NCI-H2107 (cell line): ENCODE measurements at places on chromosomes 5 and 9.

DNA sequence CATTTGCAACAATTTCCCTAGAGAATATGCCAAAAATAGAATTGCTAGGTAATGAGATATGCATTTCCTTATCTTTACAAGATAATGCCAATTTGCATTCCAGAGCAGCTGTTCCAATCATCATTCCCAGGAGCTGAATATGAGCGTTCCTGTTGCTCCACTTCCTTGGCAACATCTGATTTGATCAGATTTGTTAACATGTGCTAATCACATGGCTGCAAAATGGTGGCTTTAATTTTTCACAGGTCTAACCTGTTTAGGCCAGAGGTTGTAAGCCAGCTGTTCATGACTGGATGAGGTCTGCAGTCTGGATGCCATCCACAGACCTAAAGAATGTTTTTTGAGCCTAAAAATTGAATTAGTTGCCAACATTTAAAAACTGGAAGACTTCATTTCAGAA, 220.7 kb upstream of the IL12B start:
- no peak for DNase-seq

DNA sequence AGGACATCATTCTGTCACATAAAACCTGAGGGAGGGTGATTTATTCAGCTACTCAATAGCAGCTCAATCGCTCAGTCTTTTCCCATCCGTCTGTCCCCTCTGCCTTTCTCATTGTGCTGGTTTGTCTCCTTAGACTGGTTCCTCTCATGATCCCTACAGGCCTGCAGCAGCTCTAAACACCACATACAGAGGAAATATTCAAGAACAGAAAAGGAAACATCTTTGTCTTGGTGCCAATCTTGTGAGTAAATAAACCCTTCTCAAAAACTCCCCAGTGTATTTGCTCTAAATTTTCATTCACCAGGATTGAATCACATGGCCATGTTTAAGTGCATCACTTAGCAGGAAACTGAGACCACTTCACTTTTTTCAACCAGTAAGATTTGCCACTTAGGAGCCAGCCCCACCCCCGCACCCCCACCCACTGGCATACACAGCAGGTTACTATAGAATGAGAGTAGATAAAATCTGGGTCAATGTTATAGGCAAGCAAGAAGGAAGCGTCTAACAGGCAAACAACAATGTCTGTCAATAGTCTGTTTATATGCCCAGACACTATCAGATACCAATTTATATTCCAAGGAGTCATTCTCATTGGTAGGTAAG, 895.5 kb upstream of the DMAC1 start:
- DNase-seq, result peak; percentile 37

DNA sequence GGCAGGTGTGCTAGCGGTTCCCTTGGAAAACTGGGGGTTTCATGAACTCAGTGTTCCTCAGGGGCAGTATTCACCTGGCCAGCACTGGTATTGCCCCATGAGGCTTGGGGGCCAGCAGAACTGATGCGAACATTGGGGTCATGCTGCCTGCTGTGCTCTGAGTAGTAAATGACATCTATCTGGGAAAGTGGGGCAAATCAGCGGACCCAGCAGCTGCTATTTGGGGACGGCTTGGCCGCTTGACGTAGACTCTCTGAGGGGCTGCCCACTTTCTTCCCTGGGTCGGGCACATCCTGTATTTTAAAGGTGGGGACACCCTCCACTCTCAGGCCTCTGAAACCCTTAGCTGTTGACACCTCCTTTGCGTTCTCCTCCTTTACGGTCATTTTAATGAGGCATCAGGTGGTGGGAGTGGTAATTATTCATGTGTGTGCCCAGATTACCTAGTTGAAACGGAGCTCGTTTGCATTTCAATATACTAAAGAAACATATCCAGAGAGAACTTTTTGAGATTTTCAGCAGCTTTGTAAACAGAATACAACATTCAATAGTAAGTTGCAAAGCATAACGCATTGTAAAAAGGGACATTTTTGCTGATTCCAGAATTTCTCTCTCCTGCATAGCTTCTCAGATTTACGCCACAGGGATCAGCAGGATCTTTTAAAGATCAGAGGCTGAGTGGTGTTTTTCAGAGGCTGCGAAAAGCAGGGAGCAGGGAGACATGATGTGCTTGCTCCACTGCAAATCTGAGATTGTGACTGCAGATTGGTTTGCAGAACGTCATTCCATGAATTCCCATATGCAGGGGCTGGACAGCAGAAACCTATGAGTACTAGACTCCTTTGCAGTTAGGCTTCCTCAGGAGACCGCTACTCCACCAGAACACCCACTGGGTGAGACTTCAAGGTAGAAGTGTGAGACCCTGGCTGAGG, 56.8 kb upstream of the ZFR start:
- DNase-seq, result no peak

GRCh38 chr5:180533845-180534244, 39.7 kb downstream of the CNOT6 start:
- no peak for DNase-seq

DNA sequence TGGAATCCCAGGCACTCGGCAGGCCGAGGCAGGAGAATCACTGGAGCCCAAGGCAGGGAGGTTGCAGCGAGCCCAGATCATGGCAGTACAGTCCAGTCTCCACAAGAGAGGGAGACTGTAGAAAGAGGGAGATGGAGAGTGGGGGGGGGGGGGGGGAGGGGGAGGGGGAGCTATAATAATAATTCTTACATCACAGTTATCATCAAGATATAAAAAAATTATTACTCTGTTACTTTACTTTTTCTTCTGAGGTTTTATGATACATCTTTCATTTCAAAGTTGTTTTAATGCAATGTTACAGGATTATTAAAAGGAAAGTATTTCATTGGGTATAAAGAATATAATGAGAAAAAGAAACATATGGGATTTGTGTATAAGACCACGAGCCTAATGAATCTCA, 17.8 kb upstream of the RAB3C start:
- no peak for DNase-seq

GRCh38 chr5:107566986-107567385, 103.8 kb downstream of the EFNA5 start:
- no peak for DNase-seq

DNA sequence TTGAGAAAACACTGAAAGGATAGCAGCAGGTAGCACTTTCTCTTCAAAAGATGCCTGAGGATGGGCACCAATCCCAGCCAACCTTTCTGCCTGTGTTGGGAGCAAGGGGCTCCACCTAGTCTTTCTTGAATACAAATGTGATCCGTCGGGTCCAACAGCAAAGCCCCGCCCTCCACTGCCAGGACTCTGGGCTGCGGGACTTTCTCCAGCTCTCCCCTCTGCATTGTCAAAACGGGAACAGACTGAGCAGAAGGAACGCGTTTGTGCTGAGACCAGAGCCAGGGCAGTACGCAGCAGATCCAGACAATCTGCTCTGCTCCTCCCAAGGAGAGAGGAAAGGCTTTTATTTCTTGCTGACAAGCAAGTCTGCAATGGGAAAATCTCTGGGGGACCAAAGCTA, 139.7 kb downstream of the SEC61B start:
- DNase-seq, result no peak

DNA sequence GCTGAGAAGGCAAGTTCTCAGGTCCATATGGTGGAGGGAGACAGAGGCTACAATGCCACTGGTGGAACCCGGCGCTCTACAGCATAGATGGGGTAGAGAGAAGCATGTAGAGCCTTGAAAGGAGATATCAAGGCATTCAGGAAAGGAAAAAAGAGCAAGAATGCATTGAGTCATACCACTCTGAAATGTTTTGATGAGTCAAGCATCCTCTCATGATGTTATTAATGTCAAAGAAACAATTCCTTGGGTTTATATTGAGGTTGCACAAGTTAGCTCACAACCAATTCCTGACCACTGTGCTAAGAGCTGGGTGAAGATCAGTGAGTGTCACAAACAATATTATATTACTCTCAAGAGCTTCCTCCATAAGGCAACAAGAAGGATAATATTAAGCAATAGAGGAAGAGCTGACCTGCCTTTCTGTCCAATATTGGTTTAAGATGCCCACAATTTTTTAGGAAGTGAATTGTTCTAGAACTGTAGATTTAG, 178.0 kb downstream of the RFK start:
- no peak for DNase-seq

DNA sequence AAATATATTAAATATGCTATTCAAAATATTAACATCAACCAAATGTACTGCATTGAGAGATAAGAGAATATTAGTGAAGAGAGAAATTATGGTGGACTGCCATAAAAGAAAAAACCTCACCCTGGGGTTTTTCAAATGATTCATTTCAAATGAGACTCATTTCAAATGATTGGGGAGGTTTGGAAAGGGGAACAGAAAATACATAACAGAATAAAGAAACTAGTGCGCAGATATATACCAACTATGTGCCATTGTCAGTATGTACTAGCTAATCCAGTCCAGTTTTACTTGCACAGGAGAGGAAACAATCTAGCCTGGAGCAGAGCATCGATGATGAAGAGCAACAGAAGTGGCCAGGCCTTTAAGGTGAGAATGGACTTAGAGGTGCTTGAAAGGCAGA, 651.6 kb upstream of the RORB start:
- no peak for DNase-seq

- no peak for DNase-seq
These were observed 44.2 kb downstream of the NACC2 start for GRCh38 chr9:136050701-136051452.

GRCh38 chr5:118889165-118889564, 99.2 kb downstream of the DTWD2 start:
- DNase-seq, result no peak

DNA sequence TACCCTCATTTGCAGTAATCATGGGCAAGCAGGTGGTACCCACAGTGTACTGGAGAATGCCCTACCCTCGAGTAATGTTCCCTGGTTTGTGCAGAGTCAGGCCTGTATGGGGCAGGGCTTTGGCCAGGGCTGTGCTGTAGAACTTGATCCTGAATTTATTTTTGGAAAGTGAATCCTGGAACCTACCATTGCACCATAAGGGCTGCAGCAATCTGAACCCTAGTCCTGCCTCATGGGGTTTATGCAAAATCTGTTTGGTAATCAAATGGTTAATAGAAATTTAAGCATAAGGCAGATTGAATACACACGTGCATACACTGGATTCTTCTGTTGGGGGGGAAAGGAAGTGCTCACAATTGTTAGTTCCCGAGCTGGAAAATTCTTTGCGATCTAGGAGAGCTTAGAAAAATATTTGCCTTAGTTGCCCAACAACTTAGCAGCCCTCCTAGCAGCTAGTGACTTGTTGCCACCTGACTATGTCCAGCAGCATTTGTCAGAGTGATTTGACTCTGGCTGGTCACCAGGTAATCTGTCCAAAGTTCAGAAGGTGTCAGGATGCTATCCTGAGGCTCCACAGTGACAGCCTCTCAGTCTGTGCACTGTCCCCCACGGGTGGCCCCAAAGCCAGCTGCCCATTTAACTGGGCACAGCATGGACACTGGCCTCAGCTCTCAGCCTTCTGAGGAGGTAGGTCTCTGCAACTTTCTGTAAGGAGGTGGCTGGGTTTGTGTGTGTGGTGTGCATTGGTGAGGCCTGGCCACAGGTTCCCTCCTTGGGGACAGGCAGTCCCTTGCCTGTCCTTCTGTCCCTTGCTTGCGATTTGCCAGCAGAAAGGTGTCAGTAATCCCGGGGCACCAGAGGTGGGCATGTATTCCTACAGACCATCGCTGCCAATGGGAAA, 8.3 kb downstream of the MVB12B start:
- DNase-seq, result no peak

DNA sequence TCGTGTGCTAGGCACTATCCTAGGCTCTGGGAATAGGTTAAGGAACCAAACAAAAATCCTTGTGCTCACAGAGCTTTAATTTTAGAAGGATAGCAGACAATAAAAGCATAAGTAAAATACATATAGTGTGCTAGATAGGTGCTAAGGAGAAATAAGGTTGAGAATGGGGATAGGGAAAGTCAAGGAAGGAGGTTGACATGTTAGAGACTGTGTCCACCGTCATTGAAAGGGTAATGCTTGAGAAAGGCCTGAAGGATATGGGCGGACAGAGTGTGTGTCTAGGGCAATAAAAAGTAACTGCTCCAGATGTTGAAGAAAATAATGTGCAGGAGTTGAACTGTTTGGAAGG, 482 bp upstream of the TDRD7 start:
- DNase-seq, result no peak
